ENCODE measurements at places on chromosomes 6 and 20. TPM values are rescaled to one million over a fixed set of nuclear protein-coding genes. Genes with fewer than 3 reads are reported as not detected.

Gene ADGB
- 23.8 TPM for total RNA-seq

Gene KHDRBS2
- total RNA-seq: 2.0 TPM

Gene NANP
- 6.9 TPM for total RNA-seq

Gene BANF2
- 60.2 TPM for total RNA-seq

Gene JAG1
- 24.7 TPM for total RNA-seq

Gene GGTLC1
- total RNA-seq: 6.9 TPM

Gene OR2H2
- 0.63 TPM for total RNA-seq

Gene HLA-DRB5
- 0.39 TPM for total RNA-seq

Gene OVOL2
- 4.8 TPM for total RNA-seq

DNA sequence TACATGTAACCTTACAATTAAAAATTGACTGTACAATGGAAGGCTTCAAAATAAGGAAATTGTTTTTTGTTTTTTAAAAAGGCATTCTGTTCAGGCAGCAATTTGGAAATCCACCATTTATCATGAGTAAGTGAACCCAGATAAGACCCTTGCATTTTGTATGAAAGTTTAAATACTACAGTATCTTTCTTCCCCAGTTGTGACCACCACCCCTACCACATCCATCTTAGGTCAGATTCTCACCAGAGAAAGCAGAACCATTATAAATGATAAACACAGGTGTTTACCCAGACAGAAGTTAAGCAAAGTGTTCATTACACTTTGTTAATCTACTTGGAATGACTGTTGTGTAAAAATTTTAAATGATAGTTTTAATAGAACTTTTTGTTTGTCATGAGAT, 20.2 kb downstream of the SENP6 start:
- H3K27me3 ChIP-seq: no peaks in the 10 kb centered on the region
- no peak overlapping the region for H3K27ac ChIP-seq
- H3K4me1 ChIP-seq: peaks cover 8% of the 10 kb centered on the region
- H3K36me3 ChIP-seq: no peaks in the 10 kb centered on the region

GRCh38 chr20:58867211-58867610, 14.7 kb downstream of the GNAS start:
- no peaks in the 10 kb centered on the region for H3K27me3 ChIP-seq
- no peak for DNase-seq
- H3K36me3 ChIP-seq: no peaks in the 10 kb centered on the region

GRCh38 chr6:47371139-47371869, 61.6 kb upstream of the TNFRSF21 start:
- H3K27ac ChIP-seq: no peak overlapping the region
- no peaks in the 10 kb centered on the region for H3K4me1 ChIP-seq
- H3K4me3 ChIP-seq: no peak overlapping the region
- no peaks in the 10 kb centered on the region for H3K36me3 ChIP-seq

GRCh38 chr6:168007592-168008338, 10.3 kb downstream of the KIF25 start:
- H3K27ac ChIP-seq: no peak overlapping the region
- no peaks in the 10 kb centered on the region for H3K4me1 ChIP-seq
- H3K36me3 ChIP-seq: no peaks in the 10 kb centered on the region
- DNase-seq: no peak

DNA sequence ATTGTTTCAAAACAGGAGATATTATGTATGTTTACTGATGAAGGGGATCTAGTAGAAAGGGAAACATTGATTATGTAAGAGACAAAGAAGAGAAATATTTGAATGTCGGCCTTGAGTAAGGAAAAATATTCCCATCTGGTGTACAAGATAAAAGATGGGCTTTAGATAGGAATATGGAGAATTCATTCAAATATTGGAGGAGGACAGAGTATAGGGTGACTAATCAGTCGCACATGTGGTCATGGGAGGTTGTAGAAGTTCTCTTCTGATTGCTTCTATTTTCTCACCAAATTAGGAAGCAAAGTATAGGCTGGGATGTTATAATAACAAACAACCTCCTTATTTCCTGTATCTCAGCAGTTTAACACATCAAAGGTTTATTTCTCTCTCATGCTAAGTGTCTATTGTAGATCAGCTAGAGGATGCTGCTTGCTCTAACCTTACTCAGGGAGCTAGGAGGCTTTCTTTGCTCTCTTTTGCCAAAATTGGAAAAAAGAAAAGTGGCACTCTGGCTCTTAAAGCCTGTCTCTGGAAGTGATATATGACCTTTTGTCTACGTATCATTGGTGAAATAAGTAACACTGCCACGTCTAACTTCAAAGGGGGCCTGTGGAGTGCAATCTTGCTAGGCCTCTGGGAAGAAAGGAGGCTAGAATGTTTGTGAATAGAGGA, 1.2 kb upstream of the HDDC2 start:
- H3K4me3 ChIP-seq: no peak overlapping the region
- H3K27ac ChIP-seq: no peak overlapping the region
- H3K36me3 ChIP-seq: no peaks in the 10 kb centered on the region
- no peaks in the 10 kb centered on the region for H3K27me3 ChIP-seq
- H3K4me1 ChIP-seq: peaks cover 9% of the 10 kb centered on the region

DNA sequence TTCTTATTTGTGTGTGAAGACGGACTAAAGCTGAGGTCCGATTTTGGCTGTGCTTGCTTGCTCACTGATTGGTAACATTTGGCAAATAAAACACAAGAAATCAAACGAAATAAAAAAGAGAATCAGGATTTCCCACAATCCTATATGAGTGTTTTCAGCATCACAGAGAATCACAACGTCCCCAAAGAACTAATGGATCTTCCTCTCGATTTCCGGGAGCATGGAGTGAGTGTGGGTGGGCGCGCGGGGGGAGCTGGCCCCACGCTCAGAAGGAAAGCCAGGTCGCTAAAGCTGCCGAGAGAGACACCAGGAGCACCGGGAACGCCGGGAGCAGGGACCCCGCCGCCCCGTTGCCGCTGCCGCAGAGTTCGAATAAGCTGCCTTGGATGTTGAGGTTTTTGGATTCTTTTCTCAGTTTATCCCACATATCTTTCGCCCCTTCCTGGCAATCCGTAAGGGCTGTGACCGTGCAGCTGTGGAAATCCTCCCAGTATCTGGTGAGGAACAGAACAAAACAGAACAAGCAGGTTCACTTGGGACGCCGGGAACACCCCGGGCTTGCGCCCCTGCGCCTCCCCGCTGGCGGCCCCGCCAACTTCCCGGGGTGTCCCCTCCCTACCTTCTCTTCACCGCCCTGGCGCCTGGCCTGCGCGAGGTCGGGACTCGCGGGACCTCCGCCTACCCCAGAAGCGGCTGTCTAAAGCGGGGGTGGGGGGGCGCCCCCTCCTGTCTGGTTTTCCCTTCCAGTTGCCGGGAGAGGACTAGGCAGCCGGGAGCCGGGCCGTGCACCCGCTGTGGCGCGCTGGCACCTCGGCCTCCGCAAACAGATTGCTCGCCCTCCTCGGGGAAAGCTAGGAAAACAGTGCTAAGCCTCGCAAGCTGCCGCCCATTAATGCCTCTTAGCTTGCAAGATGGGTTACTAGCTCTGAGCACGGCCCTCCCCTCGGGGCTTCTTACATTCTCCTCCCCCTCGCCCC, 7.7 kb downstream of the NRN1 start:
- H3K4me3 ChIP-seq: peak overlapping the region; percentile 4
- no peak overlapping the region for H3K27ac ChIP-seq
- no peaks in the 10 kb centered on the region for H3K27me3 ChIP-seq

DNA sequence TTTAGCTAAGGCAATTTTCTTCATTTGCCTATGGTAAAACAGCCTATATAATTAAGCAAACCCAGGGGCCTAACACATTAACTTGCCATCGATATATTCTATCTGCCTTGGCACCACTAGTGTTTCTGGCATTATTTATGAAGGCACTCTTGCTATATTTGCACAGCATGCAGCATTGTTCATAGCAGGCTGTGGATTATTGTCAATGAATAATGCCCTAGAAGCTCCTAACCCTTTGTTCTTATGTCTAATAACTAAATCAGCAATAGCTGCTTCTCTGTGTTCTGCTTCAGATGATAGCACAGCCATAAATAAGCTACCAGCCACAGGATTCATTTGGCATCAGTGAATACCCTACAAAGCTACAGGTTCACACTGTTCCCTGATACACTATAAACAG, 254.8 kb upstream of the STXBP5 start:
- no peak overlapping the region for H3K27ac ChIP-seq
- no peak for DNase-seq
- H3K27me3 ChIP-seq: no peaks in the 10 kb centered on the region

Data from testis (tissue), 5 donors.